Umbilical cord (tissue), 2 donors: ENCODE measurements at places on chromosomes 6 and 20. TPM values are rescaled to one million over a fixed set of nuclear protein-coding genes. Genes with fewer than 3 reads are reported as not detected.

GRCh38 chr6:139823099-139823807 is 448.8 kb upstream of the CITED2 start:
- DNase-seq, result no peak

GRCh38 chr20:57389695-57390603 is 1.2 kb upstream of the RBM38 start:
- peak; percentile 26 for DNase-seq

DNA sequence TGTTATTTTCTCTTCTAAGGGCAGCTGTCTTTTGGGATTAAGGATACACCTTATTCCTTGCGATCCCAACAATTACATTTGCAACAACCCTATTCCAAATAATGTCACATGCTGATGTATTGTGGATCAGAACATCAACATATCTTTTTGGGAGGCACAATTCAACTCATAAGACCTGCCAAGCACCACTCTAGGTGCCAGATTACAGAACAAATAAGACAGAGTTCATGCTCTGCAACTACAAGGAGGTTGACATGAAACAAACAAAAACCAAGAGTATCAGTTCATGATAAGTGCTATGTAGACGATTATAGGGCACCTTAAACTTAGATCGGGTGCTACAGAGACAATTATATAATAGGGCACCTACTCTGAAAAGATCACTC is 203.2 kb upstream of the SGK1 start:
- no peak for DNase-seq

DNA sequence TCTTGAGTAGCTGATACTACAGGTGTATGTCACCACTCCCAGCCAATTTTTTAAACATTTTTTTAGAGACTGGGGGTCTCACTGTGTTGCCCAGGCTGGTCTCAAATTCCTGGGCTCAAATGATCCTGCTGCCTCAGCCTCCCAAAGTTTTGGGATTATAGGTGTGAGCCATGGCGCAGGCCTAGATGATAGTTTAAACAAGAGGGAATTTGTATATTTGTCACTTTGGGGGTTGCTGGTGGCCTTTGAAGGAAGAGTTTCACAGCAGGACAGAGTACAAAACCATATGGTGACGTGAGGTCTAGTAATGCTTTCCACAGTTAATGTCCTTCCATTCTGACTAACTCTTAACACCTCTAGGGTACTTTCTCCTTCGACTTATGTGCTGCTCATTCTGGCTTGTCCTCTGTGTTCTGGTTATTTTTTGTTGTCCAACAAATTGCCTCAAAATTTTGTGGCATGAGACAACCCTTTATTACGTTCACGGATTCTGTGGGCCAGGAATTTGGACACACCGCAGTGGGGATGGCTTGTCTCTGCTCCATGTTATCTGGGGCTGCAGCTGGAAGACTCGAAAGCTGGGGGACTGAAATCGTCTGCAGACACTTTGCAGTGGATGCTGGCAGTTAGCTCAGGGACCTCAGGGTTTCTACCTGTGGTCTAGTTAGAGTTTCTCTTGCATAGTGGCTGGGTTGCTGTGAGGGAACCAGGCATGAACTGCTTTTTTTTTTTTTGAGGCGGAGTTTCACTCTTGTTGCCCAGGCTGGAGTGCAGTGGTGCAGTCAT is 23.0 kb upstream of the IER3 start:
- no peak for DNase-seq

GRCh38 chr6:116629563-116629981 is 13.3 kb downstream of the RSPH4A start:
- no peak for DNase-seq

- no peak for DNase-seq
These were observed 54.1 kb downstream of the MYH7B start for GRCh38 chr20:35009665-35010328.

GRCh38 chr6:22152841-22153240 is 144.0 kb downstream of the PRL start:
- no peak for DNase-seq

- DNase-seq, result peak; percentile 86
These were observed 19.9 kb downstream of the EZR start for GRCh38 chr6:158799051-158799792.

GRCh38 chr6:135280375-135281136 is 99.4 kb downstream of the MYB start:
- peak; percentile 6 for DNase-seq

- DNase-seq, result peak; percentile 90
These were observed 2.8 kb downstream of the KCTD20 start for GRCh38 chr6:36445621-36446020.

GRCh38 chr20:46875059-46875458 is 19.6 kb upstream of the EYA2 start:
- DNase-seq, result no peak

DNA sequence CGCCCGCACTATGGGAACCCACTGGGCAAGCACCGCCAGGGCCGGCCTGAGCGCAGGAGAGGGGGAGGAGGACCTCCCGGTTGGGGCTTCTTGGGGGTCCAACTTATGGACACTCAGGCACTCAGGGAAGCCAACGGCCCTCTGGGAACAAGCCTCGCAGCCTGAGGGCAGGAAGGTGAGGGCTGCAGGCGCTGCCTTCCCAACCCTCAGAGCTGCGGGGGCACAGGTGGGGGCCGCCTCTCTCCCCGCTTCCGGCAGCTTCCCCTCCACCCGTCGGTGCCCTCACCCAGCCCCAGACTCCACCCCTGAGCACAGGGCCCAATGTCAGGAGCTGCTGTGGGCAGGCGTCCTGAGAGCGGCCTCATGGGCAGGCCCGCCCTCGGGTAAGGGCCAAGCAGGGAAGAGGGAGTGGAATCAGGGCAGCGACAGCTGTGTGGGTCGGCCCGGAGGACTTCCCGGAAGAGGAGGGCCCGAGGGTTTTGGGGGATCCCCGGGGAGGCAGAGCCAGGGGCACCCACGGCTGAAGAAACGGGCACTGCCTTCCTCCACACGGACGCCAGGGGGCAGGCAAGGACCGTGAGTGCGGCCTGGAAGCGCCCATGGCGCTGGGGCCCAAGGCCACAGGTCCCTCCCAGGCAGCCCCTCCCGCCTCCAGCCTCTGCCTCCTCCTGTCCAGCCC is 488 bp upstream of the PTK6 start:
- DNase-seq, result peak; percentile 91

GRCh38 chr6:35945650-35946025 is 24.7 kb upstream of the SRPK1 start:
- DNase-seq, result no peak

DNA sequence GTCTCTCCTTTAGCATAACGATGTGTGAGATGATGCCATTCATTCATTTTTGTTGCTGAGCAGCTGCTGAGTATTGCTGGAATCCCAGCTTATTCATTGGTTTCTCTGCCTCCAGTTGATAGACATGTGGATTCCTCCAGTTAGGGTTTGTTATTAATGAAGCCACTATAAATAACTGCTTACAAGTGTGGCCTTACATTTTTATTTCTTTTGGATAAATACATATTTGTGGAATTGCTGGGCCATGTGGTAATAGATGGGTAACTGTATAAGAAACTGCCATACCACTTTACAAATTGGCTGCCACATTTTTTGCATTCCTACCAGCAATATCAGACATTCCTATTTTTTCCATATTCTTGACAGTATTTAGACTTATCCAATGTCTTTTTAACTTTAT is 2.6 kb upstream of the HLA-B start:
- DNase-seq, result no peak

DNA sequence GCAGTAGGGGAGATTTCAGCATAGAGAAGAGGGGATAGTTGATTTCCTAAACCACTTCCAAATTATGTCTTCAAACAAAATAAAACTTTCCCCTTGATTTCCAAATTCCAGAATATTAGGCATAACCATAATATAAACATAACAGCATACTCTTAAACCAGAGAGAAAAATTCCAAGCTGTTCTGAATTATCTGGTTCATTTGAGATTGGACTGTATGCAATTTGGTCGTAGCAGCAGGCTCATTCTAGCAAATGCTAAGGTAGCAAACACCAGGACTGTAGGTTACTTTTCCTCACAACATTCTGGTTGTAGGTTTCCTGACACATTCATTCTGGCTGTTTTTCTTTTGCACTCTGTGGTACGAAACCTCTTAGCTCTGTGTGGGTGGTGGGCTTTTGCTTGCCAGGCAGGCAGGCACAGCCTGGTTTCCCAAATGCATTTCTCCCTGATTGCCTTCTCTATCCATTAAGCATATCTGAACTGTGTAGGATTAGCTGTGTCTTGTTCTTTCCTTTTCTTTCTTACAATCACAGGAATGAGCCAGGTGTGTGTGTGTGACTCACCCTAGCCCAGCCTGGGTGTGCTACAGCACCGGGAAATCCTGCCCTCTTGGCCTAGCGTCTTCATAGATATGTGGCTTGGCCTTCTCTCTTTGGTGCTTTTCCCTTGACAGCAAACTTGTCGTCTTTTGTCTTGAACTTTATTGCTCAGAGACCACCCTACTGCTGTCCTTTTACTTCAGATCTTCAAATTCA is 77.1 kb downstream of the JARID2 start:
- no peak for DNase-seq

- no peak for DNase-seq
These were observed 76.5 kb downstream of the SYNJ2 start for GRCh38 chr6:158058171-158058651.

TNXB gene
- 24.1 TPM for total RNA-seq

CALHM4 gene
- total RNA-seq, result 2.4 TPM

CALHM5 gene
- 12.0 TPM for total RNA-seq

C6orf15 gene
- not detected for total RNA-seq

ISM1 gene
- 6.7 TPM for total RNA-seq

NMBR gene
- total RNA-seq, result 0.48 TPM

SPAG4 gene
- 15.6 TPM for total RNA-seq

SLCO4A1 gene
- 24.1 TPM for total RNA-seq

TMEM170B gene
- total RNA-seq, result 11.6 TPM

ACSS2 gene
- 49.1 TPM for total RNA-seq

TRERF1 gene
- total RNA-seq, result 4.8 TPM
